Naive B cell (primary cell): ENCODE measurements at places on chromosomes 11 and 22.
A peak's percentile ranks its signal among the peaks of the same experiment; 100 is the strongest.

GRCh38 chr22:28449041-28449440 is 230.6 kb downstream of the TTC28 start:
- H3K4me1 ChIP-seq: no peaks in the 10 kb centered on the region
- no peak for DNase-seq
- H3K27me3 ChIP-seq: peaks cover 37% of the 10 kb centered on the region
- H3K36me3 ChIP-seq: no peaks in the 10 kb centered on the region

DNA sequence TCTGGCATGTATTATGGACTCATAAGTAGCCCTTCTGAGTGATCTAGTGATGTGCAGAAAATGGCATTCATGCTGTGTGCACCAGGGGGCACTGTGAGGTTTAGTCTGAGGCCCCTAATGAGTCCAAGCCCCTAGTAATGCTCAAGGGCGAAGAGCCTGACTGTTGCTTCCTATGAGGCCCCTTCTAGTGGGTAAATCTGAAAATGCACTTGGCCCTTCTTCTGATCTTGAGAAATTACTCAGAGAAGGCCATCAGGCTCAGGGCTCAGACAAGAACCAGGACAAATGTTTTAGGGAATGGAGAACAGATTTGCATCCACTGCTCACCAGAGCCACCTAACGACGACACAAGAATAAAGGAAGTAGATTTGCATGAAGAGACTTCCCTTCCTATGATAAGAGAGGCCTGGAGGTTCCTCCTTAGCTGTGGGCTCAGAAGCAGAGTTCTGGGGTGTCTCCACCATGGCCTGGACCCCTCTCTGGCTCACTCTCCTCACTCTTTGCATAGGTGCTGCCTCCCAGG is 75.8 kb downstream of the GGTLC2 start:
- H3K4me3 ChIP-seq: peak overlapping the region; percentile 84
- H3K4me1 ChIP-seq: peaks cover 42% of the 10 kb centered on the region
- DNase-seq: peak; percentile 72
- H3K27ac ChIP-seq: peak overlapping the region; percentile 98

- no peak overlapping the region for H3K27ac ChIP-seq
- no peaks in the 10 kb centered on the region for H3K36me3 ChIP-seq
- peaks cover 21% of the 10 kb centered on the region for H3K27me3 ChIP-seq
Observed at GRCh38 chr11:17432002-17432401, 43.5 kb upstream of the KCNJ11 start.

GRCh38 chr11:11260903-11261302 is 92.1 kb downstream of the CSNK2A3 start:
- peaks cover 14% of the 10 kb centered on the region for H3K4me1 ChIP-seq
- peaks cover 9% of the 10 kb centered on the region for H3K27me3 ChIP-seq
- peak overlapping the region; percentile 41 for H3K4me3 ChIP-seq
- H3K36me3 ChIP-seq: no peaks in the 10 kb centered on the region
- no peak for DNase-seq

DNA sequence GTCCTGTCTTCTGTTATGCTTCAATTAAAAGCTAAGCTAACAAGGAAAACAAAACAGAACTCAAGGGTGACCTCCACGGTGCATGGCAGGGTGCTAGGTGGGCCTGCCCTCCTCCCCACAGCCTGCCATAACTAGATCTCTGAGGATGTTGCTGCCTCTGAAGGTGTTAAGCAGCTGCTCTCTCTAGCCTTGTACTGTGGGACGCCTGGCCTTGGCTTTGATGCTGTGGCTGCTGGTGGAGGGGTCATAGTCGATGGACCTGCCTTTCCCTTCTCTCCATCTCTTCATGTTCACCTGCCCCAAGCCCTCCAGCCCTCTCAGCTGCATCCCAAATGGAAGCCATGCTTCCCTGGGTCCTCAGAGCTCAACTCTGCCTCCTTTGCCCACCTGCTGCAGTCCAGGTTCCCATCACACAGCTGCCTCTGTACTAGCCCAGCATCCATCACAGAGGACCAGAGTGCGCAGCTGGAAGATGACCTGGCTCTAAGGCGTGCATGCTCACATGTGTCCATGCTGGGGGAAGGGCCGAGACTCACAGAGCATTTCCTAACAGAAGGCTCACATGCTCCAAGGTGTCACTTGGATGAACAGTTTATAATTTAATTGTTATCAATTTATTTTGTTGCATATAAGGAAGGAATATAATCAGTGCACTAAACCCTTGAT is 180.3 kb upstream of the E2F8 start:
- no peak overlapping the region for H3K4me3 ChIP-seq
- H3K27ac ChIP-seq: no peak overlapping the region
- H3K4me1 ChIP-seq: peaks cover 3% of the 10 kb centered on the region
- H3K36me3 ChIP-seq: no peaks in the 10 kb centered on the region
- no peak for DNase-seq
